ENCODE measurements at places on chromosomes 5 and 9.

DNA sequence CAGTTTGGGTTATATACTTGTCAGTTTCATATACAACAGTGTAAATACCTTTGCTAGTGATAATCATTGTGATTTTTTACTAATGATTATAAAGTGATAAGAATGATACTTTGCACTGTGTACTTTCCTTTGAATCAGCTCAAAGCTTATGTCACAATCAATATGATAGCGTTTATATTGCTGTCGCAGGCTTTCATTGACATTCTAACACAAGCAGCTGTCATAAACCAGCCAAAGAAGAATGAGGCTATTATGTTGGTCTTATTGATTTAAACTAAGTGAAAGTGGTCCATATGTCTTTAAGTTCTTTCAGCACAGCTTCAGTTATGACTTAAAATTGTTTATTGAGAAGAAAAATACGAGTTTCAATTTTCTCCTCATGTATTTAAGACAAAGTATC is 272.7 kb upstream of the RGMB start:
- DNase-seq: no peak

DNA sequence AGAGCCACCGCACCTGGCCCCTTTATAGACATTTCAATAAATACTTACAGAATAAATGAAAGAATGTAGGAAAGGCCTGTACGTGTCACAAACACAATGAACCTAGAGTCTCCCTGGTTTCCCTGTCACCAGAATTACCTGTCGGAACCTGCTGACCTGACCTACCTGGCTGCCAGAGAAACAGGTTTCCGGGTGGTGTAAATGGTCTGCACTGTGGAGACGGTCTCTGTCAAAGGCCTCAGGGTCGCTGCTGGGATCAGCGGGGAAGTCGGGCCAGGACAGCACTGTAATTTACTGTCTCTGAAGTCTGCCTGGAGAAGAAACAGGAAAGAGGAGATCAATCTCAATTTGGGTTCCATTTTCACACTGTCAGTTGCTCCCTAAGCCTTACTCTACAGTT is 9.3 kb upstream of the FRRS1L start:
- no peak for DNase-seq

DNA sequence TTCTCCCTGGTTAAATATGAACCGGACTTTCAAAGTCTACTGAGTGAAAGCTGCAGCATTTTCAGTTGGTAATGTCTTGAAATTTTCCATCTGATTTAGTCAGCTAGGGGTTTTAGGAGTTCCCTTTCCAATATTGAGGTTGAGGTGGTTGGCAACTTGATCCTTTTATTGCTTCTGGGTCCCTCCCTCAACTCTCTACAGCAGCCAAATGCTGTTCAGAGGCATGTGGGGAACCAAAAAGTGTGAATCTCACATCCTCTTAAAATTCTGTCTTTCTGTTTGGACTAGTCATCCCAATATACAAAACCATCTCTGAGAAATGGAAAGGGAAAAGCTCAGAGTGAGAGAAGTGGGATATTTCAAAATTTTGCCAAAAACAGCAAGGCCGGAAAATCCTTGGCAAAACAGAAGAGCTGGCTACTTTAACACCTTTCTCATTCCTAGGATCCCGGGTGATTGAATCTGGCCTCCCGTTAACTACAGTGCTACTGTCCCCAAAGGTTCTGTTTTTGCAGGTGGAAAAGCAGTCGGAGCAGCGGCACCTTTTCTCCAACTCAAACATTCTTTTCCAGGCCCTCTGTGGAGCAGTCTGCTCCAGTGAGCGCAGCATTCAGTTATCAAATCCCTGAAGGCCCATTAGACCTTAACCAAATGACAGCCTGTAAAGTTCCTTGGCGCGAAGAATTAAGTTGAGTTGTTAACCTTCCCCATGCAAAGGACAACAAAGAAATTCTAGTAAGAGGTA is 345.9 kb upstream of the NUDT12 start:
- DNase-seq: no peak

DNA sequence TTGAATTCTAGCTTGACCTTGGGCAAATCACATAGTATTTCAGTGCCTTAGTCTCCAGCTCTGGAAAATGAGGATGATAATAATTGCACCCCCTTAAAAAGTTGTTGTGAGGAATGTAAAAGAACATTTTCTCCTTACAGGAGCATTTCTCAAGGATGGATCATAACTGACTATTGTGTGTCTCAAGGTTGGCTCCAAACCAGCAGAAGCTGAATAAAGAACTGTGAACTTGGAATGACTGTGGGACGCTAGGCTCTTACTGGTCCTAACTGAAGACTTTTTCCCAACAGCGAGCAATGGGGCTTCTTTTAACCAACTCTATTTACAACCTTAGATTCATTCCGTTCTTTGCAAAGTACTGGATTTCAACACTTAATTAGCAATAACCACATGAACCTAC is 26.2 kb upstream of the GLRX start:
- no peak for DNase-seq

DNA sequence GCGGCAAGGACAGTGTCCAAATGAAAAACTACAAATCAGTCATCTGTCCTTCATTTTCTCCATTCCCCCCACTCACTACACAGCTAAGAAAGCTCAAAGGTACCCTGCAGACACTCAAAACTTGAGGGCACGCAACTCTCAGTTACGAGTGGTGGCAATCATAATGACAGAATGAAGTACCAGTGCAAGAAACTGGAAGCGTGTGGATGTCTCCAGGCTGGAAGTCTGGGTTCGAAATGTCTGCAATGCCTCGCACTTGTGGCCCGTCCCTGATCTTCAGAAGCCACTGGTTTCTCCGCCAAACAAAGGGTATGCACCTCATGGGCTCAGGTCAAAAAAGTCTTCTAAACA is 597 bp upstream of the CENPH start:
- DNase-seq: peak; percentile 10

DNA sequence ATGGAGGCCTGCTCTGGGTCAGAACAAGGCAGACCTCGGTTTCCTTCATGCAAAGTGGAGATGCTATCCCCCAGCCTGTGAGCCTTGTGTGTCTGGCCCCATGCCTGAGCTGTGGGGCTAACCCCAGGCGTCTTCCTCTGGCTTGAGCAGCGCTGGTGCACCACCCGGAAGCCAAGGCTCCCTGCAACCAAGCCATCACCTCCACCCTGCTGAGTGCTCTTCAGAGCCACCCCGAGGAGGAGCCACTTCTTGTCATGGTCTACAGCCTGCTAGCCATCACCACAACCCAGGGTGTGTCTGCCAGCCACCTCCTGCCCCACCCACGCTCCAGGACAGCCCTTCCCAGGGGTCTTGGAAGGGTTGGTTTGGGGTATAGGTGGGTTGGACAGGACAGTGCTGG is 16.2 kb downstream of the REXO4 start:
- no peak for DNase-seq

- no peak for DNase-seq
Observed at GRCh38 chr5:160272264-160272663, 40.1 kb downstream of the CCNJL start.

GRCh38 chr5:170218726-170219125 is 14.1 kb upstream of the C5orf58 start:
- DNase-seq: no peak

DNA sequence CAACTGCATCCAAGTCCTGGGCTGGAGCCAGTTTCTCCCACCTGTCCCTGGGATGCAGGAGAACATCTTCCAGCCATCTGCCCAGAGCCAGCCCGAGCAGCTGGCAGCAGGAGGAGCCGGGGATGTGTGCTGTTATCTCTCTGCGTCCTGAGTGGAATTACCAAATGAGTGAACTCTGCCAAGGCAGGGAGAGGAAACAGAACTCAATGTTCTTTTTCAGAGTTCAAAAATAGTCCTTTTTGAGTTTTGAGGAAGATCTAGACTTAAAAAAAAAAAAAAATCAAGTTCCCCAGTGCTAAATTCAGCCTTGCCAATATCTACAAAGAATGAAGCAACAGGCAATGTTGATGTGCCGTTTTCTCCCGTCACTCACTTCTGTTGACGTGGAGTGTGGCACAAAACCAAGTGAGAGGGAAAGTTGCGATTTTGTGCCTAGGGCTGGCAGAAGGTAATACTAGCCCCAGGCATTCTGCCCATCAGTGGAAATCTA is 56.2 kb downstream of the TMOD1 start:
- DNase-seq: no peak

GRCh38 chr9:114390952-114391351 is 3.2 kb upstream of the AKNA start:
- no peak for DNase-seq

DNA sequence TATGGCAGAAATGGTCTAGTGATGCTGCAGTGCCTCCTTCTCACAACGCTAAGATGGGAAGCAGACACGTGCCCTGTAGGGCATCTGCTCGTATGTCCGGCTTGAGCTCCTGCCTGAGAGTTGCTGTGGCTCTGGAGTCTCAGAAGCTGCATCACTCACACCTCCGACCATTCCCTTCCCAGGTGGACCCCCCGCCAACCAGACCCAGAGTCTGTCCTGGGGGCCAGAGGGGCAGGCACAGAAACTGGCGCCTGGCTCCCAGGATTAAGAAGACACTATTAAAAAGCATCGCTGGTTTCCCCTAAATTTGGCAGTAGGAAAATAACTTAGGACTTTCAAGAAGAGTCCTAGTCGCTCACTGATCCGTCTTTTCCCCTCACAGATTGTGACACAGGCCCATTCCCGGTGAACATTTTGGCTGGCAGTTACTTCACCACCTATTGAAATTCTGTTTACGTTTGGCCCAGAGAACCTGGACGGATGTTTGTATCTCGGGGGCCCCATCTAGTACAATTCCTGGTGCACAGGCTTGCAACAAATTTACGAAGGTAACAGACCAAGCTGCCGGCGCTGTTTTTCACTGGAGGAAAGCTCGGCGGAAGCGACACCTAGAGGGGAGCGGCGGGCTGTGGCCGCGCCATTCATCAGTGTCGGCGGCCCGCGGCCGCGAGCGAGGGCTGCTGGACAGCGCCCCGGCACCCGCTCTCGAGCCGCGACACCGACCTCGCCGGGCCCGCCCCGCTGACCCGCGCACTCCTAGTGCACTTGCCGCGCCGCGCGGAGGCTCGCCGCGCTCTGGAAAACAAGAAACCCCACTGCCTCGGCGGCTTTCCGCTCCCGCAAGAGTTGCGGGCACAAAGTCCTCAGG is 1.6 kb downstream of the FSTL4 start:
- peak; percentile 83 for DNase-seq

- no peak for DNase-seq
Observed at GRCh38 chr5:147708708-147709107, 73.8 kb downstream of the JAKMIP2 start.

DNA sequence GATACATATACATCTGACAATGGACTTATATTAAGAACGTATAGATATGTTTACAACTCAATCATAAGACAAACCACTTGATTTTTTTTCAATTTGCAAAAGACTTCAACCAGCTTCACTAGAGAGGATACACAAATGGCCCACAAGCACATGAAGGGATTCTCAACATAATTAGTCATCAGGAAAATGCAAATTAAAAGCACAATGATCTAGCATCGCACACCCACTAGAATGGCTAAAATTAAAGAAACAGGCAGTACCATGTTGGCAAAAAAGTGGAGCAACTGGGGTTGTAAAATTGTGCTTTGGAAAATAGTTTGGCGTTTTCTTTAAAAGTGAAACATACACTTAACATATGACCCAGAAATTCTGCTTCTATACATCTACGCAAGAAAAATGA is 80.0 kb upstream of the TRIO start:
- DNase-seq: no peak

DNA sequence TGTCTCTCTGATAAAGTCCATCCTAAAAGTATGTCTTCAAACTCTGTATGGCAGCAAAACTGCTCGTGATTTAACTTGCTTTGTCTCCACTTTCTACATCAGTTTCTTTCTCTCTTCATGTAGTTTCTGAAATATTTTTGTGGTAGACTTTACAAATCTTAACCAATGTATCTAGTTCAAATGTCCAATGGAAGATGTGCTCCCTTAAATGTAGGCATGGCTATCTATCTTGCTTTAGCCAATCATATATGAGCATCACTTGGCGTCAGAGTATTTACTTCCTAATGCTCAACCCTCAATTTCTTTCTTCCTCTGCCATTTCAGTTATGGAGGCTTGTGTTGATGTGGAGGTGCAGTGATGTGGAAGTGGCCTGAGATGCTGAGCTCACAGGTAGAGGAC is 206.1 kb upstream of the ZNF608 start:
- peak; percentile 16 for DNase-seq

DNA sequence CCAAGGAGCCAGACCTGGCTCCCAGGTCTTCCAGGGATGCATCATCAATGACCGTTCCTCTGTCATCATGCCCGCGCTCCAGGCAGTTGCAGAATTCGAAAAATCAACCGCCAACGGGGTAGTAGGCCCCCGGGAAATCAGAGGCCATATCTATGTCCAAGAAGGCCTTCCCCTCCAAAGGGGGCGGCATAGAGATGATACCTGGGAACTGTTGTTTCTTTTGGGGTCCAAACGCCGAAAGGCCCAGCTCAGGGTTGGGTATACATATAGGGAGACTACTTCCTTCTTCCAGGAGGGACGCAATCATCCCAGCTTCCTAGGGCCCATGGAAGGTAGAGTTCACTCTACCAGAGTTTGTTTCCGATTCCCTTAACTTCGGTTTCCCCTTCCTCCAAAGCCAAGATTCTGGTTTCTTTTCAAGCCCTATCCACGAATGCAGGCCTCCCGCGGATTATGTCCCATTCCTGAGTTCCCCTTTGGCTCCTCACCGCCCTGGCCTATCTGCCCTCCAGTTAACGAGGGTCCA is 754 bp downstream of the DCAF12 start:
- DNase-seq: peak; percentile 29

DNA sequence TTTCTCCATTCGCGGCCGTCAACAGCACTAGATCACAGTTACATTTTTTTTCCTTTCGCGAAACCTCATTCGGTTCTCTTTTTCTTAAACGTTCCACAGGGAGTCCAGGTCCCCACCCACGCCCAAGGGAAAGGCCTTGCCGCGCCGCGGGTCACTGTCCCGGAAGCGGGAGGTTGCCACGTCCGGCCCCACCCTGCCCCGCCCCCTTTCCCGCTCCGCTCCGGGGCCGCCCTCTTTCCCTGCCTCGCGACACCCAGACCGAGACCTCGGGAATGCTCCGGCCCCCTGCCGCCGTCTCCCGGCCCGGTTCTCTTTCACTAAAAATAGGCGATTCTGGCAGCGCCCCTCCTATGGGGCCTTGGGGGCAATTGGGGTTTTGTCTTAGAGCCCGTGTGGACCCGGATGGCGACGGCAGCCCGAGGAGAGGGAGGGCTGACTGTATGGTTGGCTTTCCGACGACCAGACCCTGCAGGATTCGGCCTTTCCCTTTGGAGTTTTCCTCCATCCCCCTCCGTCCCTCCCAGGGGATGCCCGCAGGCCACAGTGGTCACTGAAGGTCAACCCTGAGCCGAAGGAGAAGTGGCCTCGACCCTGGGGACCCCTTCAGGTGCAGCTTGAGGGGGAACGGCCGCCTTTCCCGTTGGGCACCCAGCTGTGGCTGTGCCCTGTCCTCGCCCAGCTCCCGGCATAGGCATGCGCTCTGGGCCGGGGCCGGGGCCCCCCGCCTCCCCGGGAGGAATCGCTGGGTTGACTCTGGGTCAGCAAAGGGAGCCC is 2.8 kb upstream of the RACK1 start:
- DNase-seq: peak; percentile 87

GRCh38 chr9:131530546-131530919 is 530 bp downstream of the UCK1 start:
- DNase-seq: peak; percentile 70

- no peak for DNase-seq
Observed at GRCh38 chr5:116371935-116372334, 202.7 kb downstream of the SEMA6A start.

Measured in GM20000 (cell line).